ENCODE measurements at places on chromosomes 3 and 15.
A peak's percentile ranks its signal among the peaks of the same experiment; 100 is the strongest.

GRCh38 chr15:58520936-58521292, 89.1 kb downstream of the LIPC start:
- DNase-seq: no peak

DNA sequence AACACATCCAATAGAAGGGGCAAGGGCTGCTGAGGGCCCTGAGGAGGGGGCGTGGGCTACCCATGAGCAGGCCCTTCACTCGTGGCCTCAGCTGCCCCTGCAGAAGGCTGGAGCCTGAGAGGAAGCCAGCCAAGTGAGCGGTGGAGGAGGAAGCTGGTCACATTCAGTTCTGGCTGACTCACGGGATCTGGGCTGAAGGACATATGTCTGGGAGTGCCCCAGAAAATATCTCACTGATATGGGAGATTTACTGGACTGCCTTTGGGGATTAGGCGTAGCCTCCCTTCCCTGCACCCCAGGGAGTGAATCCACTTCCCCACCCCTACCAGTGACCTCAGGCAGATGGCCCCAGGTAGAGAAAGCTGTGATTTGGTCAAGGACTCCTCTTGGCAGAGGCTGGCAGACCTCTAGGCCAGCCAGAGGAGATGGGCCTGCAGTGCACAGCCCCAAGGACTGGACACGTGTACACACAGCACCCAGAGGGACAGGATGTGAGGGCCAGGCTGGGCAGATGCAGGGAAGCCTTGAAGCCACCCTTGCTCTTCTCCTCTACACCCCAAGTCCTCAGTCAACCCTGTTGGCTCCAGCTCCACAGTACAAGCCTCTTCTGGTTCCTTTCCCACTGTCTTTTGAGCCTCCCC, 14.2 kb upstream of the ANKDD1A start:
- peak; percentile 52 for DNase-seq

GRCh38 chr3:142875583-142876207, 13.2 kb downstream of the PCOLCE2 start:
- DNase-seq: no peak

DNA sequence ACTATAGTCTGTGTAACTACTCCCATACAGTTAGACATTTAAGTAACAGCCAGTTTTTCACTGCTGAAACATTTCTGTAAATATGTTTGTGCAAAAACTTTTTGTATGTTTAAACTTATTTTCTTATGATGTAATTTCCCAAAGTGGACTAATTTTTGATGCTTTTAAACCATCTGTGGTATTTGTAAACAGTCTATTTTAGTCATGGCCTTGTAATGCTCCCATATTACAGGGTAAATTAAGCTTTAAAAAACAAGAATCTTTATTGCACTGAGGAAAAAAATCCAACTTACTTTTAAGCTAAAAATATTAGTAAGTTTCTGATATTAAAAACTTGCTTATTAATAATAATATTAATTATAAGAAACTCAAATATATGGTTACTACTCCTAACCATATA, 13.5 kb downstream of the CCDC14 start:
- DNase-seq: no peak

Data from astrocyte of the spinal cord (primary cell).